ENCODE measurements at places on chromosomes 2 and 18.

DNA sequence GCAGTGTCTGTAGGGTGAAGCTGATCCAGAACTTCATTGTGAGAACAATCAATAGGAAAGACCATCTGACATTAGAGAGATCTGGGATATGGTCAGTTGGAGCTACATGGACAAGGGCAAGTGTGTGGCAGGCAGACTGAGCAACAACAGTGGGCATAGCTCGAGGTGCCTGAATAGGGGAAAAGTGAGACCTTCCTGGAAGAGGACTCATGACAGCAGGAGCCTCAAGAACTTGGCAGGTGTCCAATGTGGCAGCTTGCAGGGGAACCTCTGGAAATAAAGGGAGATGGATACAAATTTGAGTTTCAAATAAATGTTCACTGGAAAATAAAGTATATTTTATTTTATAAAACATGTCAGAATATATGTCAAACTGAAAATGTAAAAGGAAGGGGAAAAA is 117.9 kb downstream of the TANC1 start:
- peak; percentile 92 for DNase-seq

DNA sequence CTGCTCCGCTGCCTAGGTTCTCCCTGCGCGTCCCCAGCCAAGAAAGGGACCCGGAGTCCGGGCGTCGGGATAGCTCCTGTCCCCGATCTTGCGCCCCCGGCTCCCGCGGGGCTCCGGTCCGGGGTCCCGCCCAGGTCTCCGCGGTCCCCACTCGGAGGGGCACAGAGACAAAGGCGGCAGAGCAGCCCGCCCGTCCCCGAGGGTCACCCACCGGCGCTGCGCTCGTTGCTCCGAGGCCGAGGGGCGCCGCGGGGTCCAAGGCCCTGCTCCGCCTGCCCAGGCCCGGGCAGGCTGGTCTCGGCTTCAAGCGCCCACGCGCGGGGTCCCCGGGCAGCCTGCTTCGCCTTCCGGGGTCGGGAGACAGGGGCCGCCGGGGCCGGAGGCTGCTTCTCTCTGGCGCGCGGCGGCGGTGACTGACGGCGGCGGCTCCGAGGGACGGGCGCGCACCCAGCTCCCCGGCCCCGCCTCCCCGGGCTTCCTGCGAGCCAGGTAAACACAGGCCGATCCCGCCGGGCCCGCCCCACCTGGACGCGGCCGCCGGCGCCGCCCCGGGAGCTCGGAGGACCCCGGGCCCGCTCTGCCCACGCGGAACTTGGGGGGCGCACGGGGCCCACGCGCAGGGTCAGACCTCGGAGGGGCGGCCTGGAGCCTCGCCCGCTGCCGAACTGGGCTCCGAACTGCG is at the start of gene MBP:
Gene MBP (minus strand): TSS at position 415 of the 682 bp plus-strand sequence. CDS start 27,522 bp downstream, outside the sequence.
- no peak for DNase-seq

DNA sequence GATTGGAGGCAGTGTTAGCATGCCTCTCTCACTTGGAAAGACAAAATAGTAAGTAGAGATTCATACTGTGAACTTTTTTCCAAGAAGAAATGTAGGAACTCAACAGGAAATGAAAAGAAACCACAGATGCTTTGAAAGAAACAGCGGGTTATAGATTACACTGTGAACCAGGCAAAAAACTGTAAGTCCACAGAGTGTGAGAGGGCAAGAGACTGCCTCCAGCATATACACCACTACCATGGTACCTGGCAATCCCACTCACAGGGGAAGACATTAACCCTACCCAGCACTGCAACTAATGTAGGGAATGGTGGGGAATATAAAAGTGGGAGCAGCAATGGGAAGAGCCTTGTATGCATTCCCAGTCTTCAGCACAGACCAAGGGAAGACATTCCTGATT is 150.6 kb upstream of the GALNT5 start:
- DNase-seq, result no peak

GRCh38 chr18:6096730-6097129 is 201.4 kb upstream of the TMEM200C start:
- DNase-seq, result no peak

DNA sequence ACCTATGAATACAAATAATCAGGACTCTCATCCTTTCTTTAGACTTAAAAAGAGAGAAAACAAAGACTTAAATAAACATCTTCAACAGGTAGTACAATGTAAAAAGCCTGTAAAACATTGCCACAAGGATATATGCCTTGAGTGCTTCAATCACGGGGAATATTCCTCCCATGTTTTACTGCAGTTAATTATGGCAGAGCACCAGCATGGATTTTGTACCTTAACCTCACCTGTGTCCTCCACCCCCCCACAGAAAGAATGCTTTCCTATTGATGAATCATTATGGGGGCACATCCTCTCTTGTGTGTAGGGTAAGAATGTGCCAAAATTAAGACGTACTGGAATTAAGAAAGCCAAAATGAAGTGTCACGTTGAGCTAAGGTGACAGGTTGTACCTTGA is 189.9 kb upstream of the FOSL2 start:
- DNase-seq, result no peak

GRCh38 chr2:121350890-121351289 is 65.9 kb upstream of the TFCP2L1 start:
- no peak for DNase-seq

GRCh38 chr2:63881205-63881604 is 39.5 kb downstream of the UGP2 start:
- no peak for DNase-seq
